ENCODE measurements at places on chromosomes 12 and 14. TPM values are rescaled to one million over a fixed set of nuclear protein-coding genes. Genes with fewer than 3 reads are reported as not detected.

GRCh38 chr12:70248876-70249275 is 5.6 kb downstream of the CNOT2 start:
- no peak for DNase-seq

DNA sequence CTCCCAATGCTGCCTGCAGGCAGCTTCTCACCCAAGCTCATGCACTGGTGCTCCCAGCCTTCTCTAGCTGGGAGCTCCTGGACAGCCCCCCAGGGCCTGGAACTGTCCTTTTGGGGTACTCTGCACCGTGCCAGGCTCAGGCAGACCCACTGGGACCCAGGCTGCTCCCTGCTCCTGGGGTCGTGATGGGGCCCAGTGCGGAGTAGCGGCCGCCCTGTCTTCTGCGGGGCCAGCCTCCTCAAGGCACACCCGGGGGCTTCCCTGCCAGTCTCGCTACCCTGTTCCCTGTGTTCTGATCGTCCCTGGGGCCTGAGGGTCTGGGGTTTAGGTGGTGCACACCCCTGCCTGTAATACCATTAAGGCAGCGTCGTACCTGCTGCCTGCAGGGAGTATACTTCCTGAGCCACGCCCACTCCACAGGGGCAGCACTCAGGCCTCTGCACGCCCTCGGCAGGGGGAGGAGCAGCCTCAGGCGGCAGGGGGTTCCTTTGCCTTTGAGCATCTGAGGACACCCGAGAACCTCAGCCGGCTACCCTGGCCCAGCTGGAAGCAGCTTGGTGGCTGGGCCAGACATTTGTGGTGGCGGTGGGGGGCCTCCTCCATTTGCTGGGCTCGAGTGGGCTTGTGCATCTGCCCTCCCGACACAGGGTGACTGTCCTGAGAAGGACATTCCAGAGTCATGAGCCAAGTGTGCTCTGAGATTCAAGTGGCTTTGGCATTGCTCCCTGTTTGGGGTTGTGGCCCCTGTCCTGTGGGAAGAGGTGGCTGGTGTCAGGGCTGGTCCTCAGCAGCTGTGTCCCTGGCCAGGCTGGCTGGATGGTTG is 9.2 kb upstream of the CRIP2 start:
- DNase-seq = no peak

DNA sequence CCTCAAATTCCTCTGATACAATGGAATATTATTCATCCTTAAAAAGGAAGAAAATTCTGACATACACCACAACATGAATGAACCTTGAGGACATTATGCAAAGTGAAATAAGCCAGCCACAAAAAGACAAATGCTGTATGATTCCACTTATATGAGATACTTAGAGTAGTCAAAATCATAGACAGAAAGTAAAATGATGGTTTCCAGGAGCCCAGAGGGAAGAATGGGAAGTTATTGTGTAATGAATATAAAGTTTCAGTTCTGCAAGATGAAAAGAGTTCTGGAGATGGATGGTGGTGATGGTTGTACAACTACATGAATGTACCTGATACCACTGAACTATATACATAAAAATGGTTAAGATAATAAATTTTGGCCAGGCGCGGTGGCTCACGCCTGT is 18.3 kb downstream of the VWF start:
- DNase-seq = no peak

- no peak for DNase-seq
These were observed 147.4 kb downstream of the C12orf75 start for GRCh38 chr12:105477873-105478272.

GRCh38 chr12:81209012-81209411 is 131.1 kb downstream of the ACSS3 start:
- no peak for DNase-seq

DNA sequence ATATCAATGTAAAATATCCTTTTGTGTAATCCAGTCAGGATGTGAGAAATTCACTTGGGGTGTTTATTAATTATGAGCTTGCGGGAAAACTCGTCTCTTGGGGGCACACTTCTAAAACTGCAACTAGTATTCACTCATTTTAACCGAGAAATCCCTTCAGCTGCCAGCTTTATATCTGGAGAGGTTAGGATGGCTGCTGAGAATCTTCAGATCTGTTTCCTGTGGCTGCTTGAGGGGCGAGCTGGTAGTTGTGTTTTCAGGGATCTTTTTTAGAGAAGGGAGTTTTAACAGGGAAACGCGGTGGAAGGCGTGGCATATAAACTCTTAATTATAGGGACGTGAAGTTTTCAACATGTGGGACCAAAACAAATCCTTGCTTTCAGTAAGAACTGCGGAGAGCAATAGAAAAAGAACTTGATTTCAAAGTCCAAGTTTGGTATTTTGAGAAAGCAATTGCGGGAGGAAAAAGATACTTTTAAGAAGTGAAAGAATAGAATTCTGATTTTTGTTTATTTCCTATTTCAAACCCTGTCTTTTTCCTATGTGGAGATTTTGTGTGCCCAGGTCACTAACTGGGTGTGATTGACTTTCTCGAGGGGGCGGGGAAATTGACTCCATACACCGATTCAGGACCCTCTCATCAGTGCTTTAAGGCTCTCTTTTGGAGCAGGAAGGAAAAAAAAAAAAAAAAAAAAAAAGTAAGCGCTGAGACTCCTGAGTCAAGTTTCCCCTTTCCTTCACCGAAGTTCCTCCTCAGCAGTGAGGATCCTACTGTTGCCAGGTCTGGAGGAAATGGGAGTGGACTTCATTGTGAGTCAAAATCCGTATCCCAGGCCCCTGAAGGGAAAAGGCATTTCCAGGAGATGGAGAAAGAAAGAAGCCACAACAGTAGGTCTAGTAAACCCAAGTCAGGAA is 1.1 kb downstream of the PPFIBP1 start:
- DNase-seq = no peak

KCNK13 gene
- 0.21 TPM for total RNA-seq

ANKRD9 gene
- 3.3 TPM for total RNA-seq

PZP gene
- total RNA-seq = not detected

All from T-helper 17 cell (primary cell).